Suprapubic skin (tissue), 4 donors: ENCODE measurements at places on chromosomes 7 and 10. TPM values are rescaled to one million over a fixed set of nuclear protein-coding genes. Genes with fewer than 3 reads are reported as not detected.

DNA sequence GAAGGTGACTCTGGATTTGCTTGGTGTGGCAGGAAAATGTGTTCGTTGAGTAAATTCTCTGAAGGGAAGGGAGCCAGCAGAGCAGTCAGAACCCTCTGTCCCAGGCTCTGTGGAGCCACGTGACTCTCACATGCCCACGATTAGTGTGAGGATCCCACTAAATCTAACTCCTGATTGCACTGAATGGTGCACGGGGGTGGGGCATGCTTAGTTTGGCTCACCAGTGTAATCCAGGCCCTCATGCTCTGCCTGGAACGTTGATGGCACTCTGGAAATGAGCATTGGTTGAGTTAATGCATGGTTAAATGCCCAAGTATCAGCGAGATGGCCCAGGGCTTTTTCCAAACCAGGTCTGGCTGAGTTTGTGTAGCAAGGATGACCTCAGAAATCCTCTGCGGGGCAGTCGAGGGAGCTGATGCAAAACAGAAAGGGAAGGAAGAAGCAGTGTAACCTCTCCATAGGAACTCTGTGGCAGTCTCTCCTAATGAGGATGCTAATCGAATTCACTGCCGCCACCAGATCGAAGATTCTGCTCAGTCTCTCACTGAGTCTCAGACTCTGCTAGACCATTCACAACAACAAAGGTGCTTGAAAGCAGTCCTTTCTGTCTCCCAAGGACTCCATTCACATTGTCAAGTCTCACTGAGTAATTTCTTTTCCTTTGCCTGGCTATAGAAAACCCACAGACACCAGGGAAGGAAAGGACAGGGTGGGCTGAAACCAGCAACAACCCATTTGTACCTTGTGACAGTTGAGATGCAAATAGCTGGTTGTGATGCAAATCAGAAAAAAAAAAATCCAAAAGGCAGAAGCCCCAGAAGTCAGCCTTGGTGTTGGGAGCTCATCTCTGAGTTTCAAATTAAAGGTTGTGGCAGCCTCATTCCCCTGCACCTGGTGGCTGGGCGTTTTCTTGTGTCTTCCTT is 98.1 kb downstream of the C10orf105 start:
- H3K36me3 ChIP-seq, result no peaks in the 10 kb centered on the region
- DNase-seq, result peak; percentile 78
- peak overlapping the region; percentile 14 for H3K27ac ChIP-seq
- H3K27me3 ChIP-seq, result no peaks in the 10 kb centered on the region
- peaks cover 21% of the 10 kb centered on the region for H3K4me1 ChIP-seq

- H3K36me3 ChIP-seq, result no peaks in the 10 kb centered on the region
- H3K4me3 ChIP-seq, result no peak overlapping the region
- DNase-seq, result peak; percentile 49
- H3K27me3 ChIP-seq, result no peaks in the 10 kb centered on the region
Observed at GRCh38 chr10:132481690-132482089, 55.9 kb upstream of the INPP5A start.

DNA sequence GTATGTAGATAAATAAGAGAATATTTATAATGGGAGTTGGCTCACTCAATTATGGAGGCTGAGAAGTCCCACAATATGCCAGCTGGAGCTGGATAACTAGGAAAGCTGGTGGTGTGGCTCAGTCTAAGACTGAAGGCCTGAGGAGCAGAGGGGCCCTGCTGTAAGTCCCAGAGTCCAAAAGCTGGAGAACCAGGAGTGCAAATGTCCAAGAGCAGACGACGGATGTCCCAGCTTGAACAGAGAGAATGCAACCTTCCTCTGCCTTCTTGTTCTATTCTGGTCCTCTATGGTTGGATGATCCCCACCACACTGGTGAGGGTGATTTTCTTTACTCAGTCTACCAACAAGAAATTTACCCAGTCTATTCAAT is 13.2 kb downstream of the IL2RA start:
- no peak for DNase-seq
- H3K4me3 ChIP-seq, result no peak overlapping the region
- no peaks in the 10 kb centered on the region for H3K27me3 ChIP-seq

DNA sequence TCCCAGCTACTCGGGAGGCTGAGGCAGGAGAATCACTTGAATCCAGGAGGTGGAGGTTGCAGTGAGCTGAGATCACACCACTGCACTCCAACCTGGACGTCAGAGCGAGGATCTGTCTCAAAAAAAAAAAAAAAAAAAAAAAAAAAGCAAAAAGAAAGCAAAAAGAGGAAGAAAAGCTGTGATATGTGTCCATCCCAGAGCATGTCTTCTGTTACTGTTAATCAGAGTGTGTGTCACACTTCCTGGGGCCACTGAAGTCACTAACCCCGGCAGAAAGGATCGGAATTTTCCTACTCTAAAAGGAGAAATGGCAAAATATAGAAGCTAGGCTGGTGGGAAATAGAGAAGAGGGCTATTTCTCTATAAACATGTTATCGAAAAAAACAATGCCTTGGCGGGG is 11.9 kb downstream of the PIK3AP1 start:
- no peaks in the 10 kb centered on the region for H3K4me1 ChIP-seq
- no peaks in the 10 kb centered on the region for H3K36me3 ChIP-seq
- H3K27ac ChIP-seq, result no peak overlapping the region
- no peak for DNase-seq
- no peaks in the 10 kb centered on the region for H3K27me3 ChIP-seq

DNA sequence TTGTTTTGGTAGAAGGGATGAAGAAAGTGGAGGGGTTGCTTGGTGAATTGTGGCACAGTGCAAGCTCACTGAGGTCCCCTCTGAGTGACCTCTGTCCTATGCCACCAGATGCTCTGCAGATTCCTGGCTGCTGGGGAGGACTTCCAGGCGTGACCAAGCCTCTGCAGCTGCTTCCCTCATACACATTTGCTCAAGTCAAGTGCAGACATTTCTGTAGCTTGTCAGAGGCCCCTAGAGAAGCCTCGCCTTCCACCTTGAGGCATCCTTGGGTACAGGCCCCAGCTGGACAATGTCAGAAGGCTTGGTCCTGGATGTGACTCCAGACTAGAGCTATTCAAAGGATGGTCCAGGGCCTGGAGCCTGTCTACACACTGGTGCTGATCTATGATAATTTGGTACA is 464.2 kb downstream of the PLXNA4 start:
- H3K4me3 ChIP-seq, result no peak overlapping the region
- no peaks in the 10 kb centered on the region for H3K36me3 ChIP-seq
- no peak for DNase-seq
- H3K27ac ChIP-seq, result no peak overlapping the region
- H3K4me1 ChIP-seq, result no peaks in the 10 kb centered on the region

The NUTM2D gene
- total RNA-seq, result 2.8 TPM

The CHST15 gene
- 23.8 TPM for total RNA-seq
